NCI-H187 (cell line): ENCODE measurements at places on chromosomes 6 and 20.
A peak's percentile ranks its signal among the peaks of the same experiment; 100 is the strongest.

GRCh38 chr6:136335736-136336363, 46.2 kb upstream of the BCLAF1 start:
- no peak for DNase-seq

- DNase-seq = no peak
These were observed 287.2 kb upstream of the SASH1 start for GRCh38 chr6:148055419-148055818.

- no peak for DNase-seq
These were observed 351.0 kb downstream of the BCKDHB start for GRCh38 chr6:80457439-80457933.

- no peak for DNase-seq
These were observed 132.0 kb upstream of the PRDM1 start for GRCh38 chr6:105954148-105954547.

GRCh38 chr6:154257067-154257466, 99.5 kb downstream of the IPCEF1 start:
- no peak for DNase-seq

- DNase-seq = no peak
These were observed 57.6 kb upstream of the TIAM2 start for GRCh38 chr6:154937306-154938220.

DNA sequence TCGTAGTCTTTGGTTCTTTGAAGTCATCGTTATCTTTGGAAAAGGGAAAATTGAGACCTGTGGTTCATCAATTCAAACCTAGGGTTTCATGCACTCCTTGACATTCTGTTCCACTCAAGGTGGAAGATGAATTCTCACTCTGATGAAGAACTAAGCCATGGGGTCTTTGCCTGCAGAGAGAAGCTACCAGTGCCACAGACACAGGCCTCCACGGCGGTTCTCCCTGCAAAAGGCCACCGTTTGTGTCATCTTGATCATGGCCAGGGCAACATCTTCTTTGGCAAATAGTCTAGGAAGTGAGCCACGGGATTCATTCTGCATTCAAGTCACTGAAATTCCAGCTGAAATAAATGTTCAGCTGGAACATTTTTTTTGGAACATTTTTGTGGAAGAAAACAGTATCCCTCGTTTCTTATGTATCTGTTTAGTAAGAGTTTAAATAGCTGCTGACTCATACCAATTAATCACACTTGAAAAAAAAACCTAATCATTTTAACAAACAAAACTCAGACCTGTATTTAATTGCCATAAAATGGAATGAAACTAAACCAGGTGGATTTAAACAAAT, 206.0 kb upstream of the FOXQ1 start:
- DNase-seq = no peak

GRCh38 chr6:13873288-13874190, 51.2 kb upstream of the RNF182 start:
- peak; percentile 77 for DNase-seq

DNA sequence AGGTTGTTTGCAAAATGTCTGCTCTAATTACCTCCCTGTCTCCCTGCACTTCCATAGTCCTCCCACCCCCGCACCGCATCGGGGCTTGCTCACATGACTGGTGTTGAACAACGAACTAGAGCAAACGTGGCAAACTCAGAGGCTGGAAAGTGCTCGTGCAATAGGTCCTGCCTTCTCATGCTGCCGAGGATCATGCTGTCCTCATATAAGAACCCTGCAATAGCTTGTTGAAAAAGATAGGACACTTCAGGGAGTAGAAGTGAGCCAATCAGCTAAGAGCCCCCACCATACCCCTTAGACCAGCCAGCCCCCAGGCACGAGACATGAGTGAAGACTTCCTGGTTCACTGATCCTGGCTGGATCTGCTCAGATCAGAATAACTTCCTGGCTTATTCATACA, 219.2 kb downstream of the C6orf118 start:
- no peak for DNase-seq

DNA sequence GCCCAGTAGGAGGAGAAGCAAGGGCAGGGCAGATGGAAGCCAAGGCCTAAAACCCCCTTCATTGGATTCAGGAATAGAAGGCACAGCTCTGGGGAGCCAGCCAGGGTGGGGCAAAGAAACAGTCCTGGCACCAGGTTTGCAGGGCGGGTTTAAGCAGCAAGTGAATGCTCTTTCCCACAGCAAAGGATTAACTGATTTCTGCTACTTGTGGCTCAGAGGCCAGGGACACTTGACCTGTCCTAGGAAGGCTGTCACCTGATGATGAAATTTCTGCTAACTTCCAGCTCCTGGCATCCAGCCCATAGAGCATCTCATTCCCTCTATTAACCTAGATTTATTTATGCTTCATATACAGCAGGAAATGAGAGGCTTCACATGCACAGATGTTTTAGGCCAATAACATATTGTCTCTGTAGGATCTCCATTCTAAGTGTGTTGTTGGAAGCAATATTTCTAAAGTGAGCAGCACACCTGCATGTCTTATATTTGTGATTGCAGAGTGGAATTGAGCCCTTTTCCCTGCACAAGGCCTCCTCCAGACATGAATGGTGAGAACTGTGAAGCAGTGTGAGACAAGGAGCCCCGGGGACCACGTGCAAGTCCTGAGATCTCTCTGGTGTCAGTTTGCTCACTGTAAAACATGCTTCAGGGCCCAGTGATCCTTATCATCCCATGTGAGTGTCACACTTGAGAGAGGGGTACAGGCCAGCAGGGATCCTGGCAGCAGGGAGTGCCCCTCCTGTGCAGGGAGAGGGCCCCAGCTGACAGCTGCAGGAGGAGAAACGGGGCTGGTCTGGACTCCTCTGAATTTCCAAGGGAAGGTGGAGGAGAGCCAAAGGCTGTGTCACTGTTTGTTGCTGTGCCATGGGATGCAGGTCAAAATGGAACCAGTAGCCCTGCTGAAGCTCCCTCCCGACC, 41.1 kb upstream of the CST5 start:
- peak; percentile 31 for DNase-seq

- no peak for DNase-seq
These were observed 5.9 kb downstream of the FOXA2 start for GRCh38 chr20:22578221-22579118.

- DNase-seq = no peak
These were observed 27.9 kb downstream of the UBD start for GRCh38 chr6:29531668-29532067.

DNA sequence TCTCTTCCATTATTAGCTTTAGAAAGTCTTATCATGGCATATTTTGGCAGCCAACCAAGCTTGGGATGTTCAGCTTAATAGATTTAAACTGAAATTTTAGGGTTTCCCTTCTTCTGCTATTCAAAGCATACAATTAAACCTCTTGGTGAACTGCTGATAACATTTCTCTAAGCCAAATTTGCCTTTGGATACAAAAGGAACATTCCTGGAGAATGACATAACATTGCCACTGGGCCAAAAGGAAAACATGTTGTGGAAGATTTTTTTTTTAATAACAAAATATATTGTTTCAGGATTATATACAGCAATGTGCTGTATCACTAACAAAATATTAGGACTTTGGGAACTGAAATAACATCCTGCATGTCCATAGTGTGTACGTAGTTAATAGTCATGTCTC, 215.1 kb upstream of the TBX18 start:
- no peak for DNase-seq

DNA sequence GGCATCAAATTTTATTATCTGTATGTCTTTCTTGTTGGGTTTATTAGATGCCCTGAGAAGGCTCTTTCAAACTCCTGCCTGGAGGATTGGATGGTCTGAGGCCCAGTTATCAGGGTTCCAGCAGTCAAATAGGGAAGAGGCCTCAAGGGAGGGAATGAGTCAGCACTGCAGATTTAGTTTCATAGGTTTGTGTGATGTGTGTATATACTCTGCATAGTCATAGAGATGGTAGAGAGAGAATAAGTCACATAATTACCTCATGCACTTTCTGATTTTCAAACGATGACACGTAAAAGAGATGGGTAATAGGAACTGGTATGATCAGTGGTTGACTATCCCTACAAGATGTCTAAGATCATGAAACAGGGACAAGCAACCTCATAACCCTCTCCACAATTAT, 82.1 kb downstream of the ADAT2 start:
- DNase-seq = no peak

DNA sequence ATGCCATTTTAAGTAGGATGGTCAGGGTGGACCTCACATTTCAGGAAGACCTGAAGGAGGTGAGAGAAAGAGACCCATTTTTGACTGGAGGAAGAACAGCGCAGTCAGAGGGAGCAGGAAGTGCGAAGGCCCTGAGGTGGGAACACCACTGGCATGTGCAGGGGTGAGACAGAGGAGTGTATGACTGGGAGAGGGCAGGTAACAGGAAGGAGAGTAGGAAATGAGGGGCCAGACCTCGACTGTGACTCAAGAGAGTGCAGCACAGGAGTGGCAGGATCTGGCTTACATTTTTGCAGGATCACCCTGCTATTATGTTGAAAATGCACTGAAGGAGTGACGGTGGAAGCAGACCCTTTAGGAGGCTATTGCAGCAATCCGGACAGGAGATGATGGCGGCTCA, 117.7 kb upstream of the CDYL start:
- no peak for DNase-seq

GRCh38 chr6:112087916-112088315, 525 bp downstream of the FAM229B start:
- no peak for DNase-seq

DNA sequence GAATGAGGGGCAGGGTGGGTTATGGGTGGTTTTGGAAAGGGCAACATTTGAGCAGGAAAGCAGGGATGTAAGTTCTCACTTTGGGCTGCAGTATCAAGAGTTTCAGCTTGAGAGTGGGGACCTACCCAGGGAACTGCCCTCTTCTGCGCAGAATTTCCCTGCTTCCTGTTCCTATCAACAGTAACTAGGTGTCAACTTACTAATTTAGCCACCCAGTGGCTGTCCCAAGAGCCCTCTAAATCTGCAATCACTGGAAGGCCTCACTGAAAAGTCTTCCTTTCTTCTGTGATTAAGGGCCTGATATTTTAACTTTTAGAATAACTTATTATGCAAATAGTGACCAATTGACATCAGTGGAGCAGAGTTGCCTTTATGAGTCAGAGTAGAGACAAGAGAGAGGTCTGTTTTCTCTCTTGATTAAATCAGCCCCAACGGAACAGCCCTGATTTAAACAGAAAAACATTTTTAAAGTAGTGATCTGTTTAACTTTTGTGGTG, 118.2 kb upstream of the RIPOR2 start:
- no peak for DNase-seq

- no peak for DNase-seq
These were observed 56.7 kb downstream of the ISM1 start for GRCh38 chr20:13277663-13278295.

DNA sequence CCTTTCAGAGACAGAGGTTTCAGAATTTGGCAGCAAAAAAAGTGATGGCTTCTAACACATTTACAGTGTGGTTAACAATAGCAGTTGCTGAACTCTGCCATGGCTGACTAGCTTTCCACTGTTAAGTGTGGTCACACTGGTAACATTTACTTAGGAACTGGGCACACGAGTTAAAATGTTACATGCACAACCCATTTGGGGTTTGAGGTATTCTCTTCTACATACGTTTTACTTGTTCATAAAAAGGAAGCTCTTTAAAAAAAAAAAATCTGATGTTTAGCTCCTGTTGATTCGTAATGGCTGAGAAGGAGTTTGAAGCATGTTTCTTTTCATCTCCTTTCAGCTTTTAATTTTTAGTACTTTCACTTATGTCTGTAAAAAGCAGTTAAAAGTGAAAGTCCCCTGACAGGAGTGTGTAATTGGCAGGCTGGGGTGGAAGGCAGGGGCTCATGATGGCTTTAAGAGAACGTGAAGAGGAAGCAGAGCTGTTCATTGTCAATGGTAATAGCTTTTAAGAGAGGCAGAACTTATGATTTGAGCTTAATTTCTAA, 245.9 kb downstream of the FARS2 start:
- no peak for DNase-seq

DNA sequence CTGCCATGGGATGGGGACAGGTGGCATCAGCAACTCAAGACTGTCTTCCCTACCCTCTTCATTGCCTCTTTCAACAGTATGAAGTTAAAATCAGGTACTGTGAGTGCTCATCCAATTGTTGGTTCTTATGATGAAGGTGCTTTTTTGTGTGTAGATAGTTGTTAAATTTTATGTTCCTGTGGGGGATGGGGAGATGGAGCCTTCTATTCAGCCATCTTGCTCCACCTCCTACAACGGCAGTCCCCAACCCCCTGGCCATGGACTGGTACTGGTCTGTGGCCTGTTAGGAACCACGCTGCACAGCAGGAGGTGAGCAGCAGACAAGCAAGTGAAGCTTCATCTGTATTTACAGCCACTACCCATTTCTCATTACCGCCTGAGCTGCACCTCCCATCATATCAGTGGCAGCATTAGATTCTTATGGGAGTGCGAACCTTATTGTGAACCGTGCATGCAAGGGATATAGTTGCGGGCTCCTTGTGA, 47.8 kb upstream of the TOP1 start:
- no peak for DNase-seq

DNA sequence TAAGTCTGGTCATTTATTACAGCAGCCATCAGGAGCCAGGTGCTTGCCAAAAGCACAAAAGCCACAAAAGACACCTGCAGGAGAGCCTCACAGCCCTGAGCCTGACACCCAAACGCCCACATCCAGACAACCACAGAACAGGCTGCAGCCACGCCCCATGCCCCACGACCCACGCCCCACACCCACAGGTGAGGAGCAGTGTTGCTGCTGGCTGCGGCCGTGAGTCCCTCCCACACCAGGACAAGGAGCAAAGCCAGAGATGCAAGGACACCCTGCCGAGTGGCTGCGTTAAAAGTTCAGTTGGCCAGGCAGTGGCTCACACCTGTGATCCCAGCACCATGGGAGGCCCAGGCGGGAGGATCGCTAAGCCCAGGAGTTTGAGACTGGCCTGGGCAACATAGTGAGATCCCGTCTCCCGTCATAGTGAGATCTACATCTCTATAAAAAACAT, 43.0 kb downstream of the SLC2A4RG start:
- no peak for DNase-seq
